ENCODE measurements at places on chromosomes 13 and 19.

- DNase-seq = no peak
Observed at GRCh38 chr19:52635786-52636570, 2.2 kb downstream of the ZNF83 start.

- no peak for DNase-seq
Observed at GRCh38 chr19:47228937-47229675, 1.9 kb downstream of the BBC3 start.

- DNase-seq = no peak
Observed at GRCh38 chr19:31075146-31075655, 274.0 kb downstream of the TSHZ3 start.

- no peak for DNase-seq
Observed at GRCh38 chr19:33300009-33300893, 2.1 kb downstream of the CEBPA start.

DNA sequence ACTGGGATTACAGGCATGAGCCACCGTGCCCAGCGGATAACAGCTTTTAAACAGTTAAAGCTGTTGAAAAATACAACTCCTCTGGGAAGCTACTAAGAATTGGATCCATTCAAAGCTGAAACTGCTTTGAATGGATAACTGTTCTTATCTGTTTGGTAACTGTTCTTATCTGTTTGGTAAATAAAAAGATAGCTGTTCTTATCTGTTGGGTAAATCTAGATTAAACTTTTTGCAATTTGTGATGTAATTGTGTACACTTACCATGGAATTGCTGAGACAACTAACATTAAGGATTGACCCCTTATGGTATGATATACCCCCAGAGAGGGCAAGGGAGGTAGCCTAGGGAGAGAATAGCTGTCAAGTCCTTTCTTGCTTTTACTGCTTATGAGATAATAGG lies 27.9 kb upstream of the SPART start:
- no peak for DNase-seq

DNA sequence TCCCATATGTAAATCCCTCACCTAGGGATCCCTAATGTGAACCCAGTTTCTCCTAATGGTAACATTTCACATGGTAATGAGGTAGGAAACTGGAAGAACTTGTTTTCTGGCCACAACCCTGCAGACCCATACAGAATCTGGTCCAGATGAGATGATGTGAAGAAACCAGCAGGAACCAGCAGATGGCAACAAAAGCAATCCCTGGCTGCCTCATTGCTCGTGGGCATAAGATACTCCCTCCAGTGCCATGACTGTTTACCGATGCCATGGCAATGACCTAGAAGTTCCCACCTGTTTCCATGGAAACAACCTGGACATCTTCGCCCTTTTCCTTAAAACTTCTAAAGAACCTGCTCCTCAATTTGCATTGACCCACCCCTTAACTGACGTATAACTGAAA lies 1.4 kb upstream of the CD209 start:
- DNase-seq = no peak

GRCh38 chr13:74825152-74825937 lies 656.6 kb downstream of the TBC1D4 start:
- DNase-seq = no peak
